ENCODE measurements at places on chromosomes 2 and 18. TPM values are rescaled to one million over a fixed set of nuclear protein-coding genes. Genes with fewer than 3 reads are reported as not detected.

DNA sequence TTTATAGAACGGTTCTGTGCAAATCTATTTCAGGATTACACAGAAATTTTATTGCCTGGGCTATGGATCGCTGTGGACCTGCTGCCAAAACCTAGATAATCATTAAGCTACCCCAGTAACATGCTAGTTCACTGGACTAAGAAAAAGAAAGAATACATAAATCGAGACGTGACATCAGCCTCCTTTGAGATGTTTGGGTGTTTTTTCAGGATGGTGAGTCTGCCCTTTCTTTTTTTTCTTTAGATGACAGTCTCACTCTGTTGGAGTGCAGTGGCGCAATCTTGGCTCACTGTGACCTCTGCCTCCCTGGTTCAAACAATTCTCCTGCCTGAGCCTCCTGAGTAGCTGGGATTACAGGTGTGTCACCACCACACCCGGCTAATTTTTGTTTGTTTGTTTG lies 52.0 kb downstream of the FHOD3 start:
- DNase-seq = no peak

KLHL41 gene
- total RNA-seq = 2.6 TPM

TMEM182 gene
- 5.8 TPM for total RNA-seq

DNA sequence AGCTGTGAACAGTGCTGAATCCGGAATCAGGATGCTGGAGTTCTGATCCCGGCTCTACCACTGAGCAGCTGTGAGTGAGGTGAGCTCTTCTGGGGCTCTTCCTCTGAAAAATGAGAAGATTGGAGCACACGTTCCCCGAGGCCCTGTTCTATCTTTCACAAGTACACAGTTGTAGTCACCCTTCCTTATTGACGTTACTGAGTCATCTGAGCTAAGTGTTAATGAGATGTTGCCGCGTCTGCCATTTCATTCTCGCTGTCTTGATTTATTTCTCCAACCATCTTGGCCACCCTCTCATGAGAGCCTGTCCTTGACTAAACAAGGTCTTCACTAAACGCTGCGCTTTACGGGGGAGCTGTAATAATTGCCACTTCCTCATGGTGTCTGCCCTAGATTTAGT lies 31.9 kb upstream of the EFR3B start:
- no peak for DNase-seq
